Activated CD8-positive, alpha-beta T cell treated with anti-CD3 and anti-CD28 coated beads for 36 hours (primary cell): ENCODE measurements at places on chromosomes 2 and 18.
A peak's percentile ranks its signal among the peaks of the same experiment; 100 is the strongest.

- no peak overlapping the region for H3K4me3 ChIP-seq
- no peak overlapping the region for H3K27ac ChIP-seq
- no peak for DNase-seq
- H3K36me3 ChIP-seq = no peaks in the 10 kb centered on the region
- H3K4me1 ChIP-seq = no peaks in the 10 kb centered on the region
- peaks cover 4% of the 10 kb centered on the region for H3K27me3 ChIP-seq
Observed at GRCh38 chr18:567122-567521, 13.1 kb upstream of the CETN1 start.

DNA sequence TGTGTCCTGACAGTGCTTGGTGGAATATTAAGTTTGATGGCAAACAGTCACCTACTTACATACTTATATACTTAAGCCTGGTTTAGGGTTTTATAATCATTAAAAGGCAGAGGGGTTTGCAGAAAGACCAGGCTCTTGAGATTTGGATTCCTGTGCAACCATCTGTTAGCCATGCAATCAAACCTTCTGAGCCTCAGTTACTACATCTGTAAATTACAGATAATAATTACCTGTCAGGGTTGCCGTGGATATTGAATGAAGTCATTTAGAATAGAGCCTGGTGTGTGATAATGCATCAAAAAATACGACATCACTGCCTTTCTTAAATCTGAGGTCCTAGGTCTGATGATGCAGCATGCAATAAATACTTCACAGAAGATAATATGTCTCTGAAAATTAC is 152.9 kb downstream of the ARHGAP28 start:
- H3K27ac ChIP-seq = no peak overlapping the region
- no peaks in the 10 kb centered on the region for H3K36me3 ChIP-seq
- no peaks in the 10 kb centered on the region for H3K4me1 ChIP-seq
- no peaks in the 10 kb centered on the region for H3K27me3 ChIP-seq

DNA sequence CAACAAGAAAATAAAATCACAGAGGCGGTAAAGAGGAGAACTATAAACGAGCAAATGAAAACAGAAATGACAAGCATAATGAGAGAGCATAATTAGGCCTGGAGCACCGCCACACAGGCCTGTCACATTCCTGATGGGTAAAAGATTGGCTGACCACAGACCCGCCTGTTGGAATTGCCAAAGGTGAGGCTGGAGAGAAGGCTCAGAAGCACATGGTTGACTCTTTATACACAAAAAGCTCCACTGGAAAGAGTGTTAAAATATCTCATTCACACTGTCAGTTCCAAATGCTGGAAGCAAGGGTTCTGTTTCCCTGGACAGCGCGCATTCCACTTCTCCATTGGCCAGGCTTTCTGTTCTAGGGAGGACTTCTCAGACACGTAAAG is 5.9 kb upstream of the LGALSL start:
- no peaks in the 10 kb centered on the region for H3K4me1 ChIP-seq
- peaks cover 5% of the 10 kb centered on the region for H3K27me3 ChIP-seq
- no peak overlapping the region for H3K27ac ChIP-seq
- H3K36me3 ChIP-seq = no peaks in the 10 kb centered on the region
- no peak overlapping the region for H3K4me3 ChIP-seq

- no peaks in the 10 kb centered on the region for H3K36me3 ChIP-seq
- peak; percentile 45 for DNase-seq
- peaks cover 22% of the 10 kb centered on the region for H3K27me3 ChIP-seq
- no peak overlapping the region for H3K4me3 ChIP-seq
- H3K4me1 ChIP-seq = no peaks in the 10 kb centered on the region
- no peak overlapping the region for H3K27ac ChIP-seq
Observed at GRCh38 chr2:233912691-233913423, 4.3 kb upstream of the TRPM8 start.

GRCh38 chr18:8374676-8375075 is 234.6 kb upstream of the RAB12 start:
- DNase-seq = no peak
- no peaks in the 10 kb centered on the region for H3K36me3 ChIP-seq
- H3K27me3 ChIP-seq = no peaks in the 10 kb centered on the region
- no peak overlapping the region for H3K27ac ChIP-seq
- H3K4me1 ChIP-seq = no peaks in the 10 kb centered on the region
- no peak overlapping the region for H3K4me3 ChIP-seq
